Activated T-helper 9 cell treated with anti-CD3 and anti-CD28 coated beads, Interleukin-2, amount 50 U/mL, for 16 hours (primary cell): ENCODE measurements at places on chromosomes 1 and 21.

DNA sequence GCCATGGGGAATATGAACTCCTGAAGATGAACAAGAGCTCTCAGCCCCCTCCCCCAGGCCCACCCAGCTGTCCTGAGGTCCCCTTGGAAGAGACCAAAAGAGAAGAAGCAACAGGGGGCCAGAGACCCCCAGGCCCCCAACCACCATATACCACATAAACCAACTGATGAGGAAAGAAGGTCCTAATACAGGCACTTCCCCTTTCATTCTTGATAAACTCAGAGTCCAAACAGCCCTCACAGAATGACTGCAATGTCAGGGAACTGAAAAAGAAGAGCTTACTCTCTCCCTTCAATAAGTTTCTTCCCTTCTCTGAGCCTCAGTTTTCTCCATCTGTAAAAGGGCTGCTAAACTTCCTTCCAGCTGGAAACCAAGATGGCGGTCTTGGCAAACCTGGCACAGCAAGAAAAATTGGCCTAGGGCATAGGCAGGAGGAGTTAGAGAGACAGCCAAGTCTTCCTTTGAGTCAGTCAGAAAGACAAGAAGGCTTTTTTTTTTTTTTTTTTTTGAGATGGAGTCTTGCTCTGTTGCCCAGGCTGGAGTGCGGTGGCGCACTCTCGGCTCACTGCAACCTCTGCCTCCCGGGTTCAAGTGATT is 90.5 kb downstream of the VWA5B1 start:
- no peak for DNase-seq

DNA sequence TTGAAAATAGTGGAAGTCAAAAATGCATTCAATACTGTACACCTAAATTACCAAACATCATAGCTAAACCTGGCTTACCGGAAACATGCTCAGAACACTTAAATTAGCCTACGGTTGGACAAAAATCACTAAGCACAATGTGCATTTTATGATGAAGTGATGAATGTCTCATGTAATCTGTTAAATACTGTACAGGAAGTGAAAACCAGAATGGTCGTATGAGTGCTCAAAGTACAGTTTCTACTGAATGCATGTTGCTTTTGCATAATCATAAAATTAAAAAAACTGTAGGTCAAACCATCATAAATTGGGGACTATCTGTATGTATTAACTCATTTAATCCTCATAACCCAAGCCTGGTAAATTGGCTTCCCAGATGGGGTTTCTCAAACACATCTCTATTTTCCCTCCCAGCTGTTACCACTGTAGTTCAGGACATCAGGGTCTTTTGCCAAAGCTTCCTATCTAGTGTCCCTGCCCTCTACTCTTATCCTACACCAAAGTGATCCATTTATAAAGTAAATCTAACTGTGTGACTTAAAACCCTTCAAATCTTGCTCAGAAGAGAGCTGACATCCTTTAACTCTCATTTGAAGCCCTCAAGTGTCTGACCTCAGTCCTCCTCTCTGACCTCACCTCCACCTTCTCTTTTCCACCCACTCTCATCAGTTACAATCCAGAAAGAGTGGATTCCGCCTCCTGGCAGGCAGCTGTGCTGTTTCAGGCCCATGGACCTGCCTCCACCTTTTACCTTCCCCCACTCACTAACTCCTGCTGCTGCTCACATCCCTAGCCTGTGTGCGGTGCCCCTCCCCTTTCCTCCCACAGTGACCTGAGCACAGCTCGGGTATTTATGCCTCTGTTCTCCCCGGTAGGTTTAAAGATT is 356.4 kb upstream of the ST6GALNAC5 start:
- DNase-seq: no peak

DNA sequence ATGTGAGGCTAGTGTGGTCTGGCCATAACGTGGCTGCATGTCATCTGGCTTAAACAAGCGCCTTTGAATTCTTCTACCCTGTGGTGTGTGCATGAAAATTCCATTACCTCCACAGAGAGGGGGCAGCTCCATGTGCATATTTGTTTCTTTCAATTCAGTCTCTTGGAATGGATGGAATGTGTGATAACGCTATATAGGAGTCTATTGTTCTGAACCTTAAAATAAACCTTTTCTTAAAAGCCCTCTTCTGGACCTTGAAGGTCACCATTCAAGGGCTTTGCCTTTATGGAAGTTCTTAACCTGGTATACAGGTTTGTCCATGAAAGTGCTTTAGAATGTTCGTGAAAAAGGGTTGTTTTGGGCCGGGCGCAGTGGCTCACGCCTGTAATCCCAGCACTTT is 118.2 kb upstream of the ADGRL2 start:
- DNase-seq: no peak

DNA sequence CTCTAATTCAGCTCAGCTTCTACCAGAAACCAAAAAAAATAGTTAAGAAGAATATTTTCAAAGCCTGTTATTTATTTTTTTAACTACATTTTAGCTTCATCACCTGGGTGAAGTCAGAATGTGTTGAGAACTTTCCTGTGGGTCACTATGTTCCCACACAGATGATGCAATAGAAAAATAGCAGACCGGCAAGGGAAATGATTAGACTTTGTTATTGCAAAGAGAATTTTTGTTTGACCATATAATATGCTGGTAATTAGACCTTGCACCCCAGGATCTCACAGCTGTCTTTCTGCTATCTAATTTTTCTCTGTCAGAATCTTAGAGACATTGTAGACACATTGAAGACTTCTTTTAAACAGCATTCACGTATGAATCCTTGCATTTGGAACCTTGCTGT is 299.3 kb downstream of the TBX15 start:
- no peak for DNase-seq

DNA sequence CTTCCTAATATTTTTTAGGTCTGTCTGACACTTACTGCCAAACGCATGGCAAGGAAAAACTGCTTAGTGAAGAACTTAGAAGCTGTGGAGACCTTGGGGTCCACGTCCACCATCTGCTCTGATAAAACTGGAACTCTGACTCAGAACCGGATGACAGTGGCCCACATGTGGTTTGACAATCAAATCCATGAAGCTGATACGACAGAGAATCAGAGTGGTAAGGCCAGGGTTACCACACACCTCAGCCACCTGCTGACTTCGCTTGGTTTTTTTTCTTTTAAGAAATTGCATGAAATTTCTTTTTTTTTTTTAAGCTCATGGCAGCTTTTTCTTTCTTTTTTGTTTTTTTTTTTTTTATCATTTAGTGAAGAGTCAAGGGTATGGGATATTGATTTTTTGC is 17.2 kb downstream of the ATP1A1 start:
- DNase-seq: peak; percentile 37

DNA sequence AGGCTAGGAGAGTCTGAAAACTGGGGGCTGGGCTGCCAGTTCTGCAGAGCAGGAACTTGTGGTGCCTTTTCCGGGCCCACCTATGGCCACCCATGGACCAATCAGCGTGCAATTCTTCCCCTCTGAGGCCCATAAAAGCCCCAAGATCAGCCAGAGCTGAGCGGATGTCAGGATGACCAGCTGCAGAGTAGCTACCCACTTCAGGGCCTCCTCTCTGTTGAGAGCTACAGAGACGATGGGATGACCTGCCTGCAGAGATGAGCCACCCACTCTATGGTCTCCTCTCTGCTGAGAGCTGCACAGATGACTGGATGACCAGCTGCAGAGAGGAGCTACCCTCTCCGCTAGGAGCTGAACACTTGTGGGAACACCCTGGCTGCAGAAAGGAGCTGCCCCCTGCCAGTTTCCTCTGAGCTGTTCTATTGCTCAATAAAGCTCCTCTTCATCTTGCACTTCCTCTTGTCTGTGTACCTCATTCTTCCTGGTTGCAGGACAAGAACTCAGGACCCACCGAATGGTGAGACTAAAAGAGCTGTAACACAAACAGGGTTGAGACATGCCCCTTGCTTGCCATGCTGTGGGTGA is 12.8 kb upstream of the AADACL4 start:
- DNase-seq: no peak
